RPMI7951 (cell line): ENCODE measurements at places on chromosomes 7 and 10.

GRCh38 chr10:60518745-60519144 lies 129.1 kb upstream of the ANK3 start:
- no peak for DNase-seq

DNA sequence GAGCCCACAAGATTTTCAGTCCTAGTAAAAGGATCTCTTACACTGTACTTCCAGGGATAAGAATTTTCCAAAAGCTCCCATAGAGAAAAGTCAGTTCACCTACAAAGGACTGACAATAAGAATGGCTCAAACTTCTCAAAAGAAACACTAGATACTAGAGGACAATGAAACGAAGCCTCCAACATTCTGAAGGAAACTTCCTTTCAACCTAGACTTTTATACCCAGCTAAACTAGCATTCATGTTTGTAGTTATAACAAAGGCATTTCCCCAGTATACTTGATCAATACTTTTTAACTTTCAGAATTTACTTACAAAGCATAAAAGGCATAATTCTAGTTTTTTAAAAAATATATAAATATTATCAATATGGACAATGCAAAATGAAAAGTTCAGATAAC lies 41.0 kb upstream of the DNAAF5 start:
- DNase-seq: no peak

- no peak for DNase-seq
These were observed 8.4 kb downstream of the USP6NL start for GRCh38 chr10:11602919-11603523.

DNA sequence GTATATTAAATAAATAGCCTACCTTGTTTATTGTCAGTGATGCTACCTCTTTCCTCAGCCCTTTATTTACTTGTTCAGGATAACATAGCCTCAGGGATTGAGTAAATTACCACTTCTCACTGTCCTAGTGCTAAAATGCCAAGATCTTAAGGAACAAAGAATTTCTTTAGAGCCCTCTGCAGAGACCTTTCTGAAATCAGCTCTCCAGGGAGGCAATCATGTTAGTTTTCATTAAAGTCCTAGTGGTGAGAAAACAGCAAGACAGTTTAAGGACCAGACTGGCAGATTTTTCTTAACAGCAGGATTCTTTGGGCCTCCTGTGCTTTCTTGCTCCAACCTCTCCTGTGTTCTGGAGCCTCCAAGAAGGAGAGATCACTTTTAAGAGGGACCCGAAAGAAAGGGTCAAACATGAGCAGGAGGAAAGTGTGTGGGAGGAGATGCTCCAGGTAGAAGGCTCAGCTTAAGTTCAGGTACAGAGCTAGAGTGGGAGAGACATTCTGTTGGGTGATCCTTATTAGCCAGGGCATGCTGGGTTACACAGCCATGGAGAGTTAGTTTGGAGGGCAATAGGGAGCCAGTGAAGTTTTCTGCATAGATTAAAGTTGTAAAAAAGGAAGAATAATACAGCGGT lies 1.2 kb upstream of the PLCE1 start:
- no peak for DNase-seq

DNA sequence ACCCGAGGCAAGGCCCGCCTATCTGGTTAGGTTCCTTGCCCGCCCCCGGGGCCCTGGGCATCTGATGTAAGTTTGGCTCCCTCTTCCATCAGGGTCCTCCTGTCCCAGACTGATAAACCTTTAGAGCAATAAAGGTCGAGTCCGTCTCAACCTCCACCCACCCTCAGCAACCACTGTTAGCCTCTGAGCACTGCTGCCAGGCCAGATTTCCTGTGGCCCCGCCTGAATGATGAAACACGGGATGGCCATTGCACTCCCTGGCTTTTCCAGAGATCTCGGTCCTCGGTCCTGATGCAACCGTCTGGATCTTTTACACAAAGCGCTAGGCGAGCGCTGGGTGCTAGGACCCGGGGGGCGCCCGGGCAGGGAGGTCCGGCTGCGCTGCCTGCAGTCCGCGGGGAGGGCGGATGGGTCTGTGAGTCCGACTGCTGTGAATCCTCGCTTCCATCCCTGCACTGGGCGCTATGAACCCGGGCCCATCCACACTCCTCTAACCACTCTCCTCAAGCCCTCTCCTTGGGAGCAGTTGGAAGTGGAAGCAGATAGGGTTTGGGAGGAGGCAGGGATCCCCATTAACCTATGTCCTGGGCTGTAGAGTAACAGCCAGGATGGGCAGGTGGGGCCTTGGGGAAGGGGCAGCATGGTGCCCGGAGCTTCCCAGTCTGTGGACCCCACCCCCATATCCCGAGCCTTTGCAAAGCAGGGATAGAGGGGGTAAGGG lies 875 bp upstream of the DDIT4 start:
- peak; percentile 91 for DNase-seq

GRCh38 chr7:157711353-157711888 lies 374.6 kb downstream of the DNAJB6 start:
- no peak for DNase-seq

- DNase-seq: peak; percentile 35
These were observed 78.5 kb downstream of the ETV1 start for GRCh38 chr7:13910805-13911551.

DNA sequence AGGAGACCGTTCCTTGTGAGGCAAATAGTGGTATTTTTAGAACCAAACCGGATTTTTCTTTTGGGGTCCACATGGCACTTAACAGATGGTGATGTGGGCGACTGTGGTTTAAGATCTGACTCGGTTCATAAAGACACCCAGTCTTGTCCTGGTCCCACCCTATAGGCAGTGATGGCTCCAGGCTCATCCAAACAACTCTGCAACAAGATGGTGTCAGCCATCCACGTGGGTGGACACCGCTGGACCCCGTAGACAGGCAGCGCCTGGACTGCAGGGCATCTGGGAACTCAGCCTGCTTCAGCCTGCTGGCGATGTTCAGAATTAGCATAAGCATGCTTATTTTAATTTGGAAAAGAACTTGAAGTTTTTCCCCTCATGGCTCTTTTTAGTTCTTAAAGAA lies 258.4 kb upstream of the FZD1 start:
- no peak for DNase-seq

- DNase-seq: no peak
These were observed 158.2 kb upstream of the AGK start for GRCh38 chr7:141393056-141393455.

DNA sequence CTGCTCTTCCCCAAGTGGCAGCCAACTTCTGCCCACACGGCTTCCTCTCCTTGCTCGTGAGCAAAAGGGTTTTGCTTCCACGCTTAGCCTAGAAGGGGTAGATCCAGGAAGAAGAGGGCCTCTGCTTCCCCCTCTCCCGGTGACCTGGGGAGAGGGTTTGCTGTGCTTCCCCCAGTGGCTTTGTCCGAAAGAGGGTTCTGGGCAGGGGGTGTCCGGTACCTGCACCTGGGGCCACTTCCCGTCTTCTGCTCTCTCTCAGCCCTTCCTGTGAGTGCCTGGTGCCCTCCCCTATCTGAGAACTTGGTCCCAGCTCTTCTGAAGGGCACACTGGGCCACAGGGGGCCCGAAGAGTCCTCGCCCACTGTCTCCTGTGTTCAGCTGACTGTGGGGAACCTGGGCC lies 11.3 kb downstream of the JAKMIP3 start:
- no peak for DNase-seq

DNA sequence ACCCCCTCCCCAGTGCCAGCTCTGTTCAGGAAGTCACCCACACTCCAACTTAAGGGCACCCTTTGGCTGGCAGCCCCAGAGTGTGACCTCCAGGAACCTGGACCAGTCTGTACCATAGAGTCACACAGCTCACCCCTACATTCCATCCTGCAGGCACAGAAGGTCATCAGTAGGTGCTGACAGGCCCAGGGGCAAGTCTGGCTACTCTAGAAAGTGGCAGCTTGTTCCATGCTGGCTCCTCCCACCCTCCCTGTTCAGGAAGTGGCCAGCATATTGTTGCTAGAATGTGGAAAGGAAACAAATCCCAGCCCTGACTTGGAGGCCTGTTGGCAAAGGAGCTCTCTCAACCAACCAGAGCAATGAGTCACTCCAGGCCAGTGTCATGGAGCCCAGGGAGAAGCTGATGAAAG lies 3.2 kb upstream of the NCOA4 start:
- peak; percentile 77 for DNase-seq

DNA sequence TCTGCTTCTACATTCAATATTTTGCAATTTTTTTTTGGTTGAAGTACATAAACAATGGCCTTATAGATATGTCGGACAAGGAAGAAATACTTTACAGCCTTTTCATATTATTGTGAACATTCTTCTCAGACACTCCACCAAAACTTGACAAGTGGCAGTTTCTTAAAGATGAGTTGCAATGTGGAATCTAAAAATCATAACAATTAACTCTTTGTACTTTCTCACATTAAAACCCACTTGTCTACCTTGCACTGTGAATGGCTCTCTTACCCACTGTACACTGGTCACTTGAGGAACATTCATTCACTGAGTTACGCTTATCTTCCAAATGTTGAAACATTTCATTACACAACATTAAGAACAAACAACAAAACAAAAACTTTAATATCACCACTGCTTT lies 44.2 kb downstream of the ARHGAP12 start:
- DNase-seq: no peak

DNA sequence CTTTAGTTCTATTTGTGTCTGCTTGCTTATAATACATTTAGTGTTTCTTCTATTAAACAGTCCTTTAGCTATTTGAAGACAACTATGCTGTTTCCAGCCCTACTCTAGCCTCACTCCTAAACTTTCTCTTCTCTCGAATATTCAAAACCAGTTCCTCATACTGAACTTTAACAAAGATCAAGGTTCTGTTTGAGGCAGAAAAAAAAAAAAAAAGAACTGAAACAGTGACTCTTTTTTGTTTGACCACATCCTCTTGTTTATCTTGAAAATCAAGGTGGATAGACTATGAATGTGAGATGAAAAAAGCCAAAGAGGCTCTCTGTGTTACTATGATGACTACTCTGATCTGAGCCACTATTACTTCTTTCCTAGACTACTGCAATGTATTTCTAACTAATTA lies 154.3 kb downstream of the ZNF365 start:
- peak; percentile 42 for DNase-seq

DNA sequence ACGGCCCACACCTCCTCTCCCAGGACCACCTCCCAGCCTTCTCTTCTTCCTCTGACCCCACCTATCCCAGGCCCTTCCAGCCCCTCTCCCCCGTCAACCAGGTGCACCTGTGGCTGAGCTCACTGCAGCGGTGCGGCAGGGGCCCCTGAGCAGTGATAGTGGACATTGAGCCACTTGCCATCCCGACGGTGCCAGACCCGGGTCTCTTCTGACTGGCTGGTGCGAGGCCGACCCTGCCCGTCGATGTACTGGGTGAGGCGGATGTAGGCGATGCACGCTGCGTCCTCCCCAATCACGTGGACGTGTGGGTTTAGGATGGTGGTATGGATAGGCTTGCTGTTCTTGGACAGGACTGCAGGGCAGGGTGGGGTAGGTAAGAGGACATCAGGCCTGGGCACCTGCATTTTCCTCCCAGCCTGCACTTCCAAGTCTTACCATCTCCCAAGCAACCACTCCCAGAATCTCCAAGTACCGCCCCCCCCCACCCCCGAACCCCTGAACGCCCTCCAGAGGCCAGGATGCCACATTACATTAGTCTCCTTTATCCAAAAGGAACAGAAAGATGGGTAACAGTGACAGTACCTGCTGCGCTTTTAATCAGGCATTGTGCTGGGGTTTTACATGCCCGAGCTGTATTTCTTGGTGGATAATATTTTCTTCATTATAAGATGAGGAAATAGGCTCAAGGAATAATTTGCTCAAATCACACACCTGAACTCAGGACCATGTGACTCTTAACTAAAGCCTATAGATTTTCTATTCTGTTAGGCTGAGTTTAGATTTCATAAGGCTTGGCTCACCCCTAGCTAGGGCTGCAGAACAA lies 3.7 kb upstream of the NDST2 start:
- no peak for DNase-seq

- no peak for DNase-seq
These were observed 113.3 kb downstream of the DOCK4 start for GRCh38 chr7:112092709-112093395.

DNA sequence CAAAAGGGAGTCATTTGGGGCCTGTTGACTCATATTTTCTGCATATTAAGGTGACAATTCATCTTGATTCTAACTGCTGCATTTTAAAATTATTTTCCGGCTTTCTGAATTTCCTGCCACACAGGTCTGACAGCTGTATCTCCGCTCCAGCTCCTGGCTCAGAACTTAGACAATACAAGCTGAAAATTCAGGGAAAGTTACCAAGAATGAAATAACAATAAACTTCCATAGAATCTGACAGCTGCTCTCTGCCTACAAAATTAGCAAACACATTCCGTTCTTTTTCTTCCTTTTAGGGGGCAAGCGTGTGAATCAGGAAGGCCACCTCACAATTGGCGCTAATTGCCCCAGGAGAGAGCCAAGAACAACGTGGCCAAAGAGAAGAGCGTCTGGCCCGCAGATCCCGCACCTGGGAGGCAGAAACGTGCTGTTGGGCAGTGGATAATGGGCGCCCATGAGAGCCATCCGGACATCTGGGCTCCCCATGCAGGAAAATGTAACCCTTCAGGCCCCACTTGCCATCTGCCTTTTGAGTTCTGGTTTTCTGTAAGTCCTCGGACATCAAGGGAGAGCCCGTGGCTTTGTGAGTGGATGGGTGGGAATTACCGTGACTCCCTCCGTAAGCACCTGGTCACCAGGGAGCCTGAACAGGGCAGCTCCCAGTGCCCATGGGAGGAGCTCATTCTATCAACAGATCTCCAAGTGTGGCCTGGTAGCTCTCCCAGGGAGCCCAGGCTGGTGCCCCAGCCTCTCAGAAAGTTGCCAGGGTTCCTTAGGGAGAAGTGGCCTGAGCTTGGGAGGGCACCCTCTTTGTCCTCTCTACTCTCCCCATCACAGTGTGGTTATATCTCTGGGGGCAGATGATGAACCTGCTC lies 5.0 kb downstream of the CLRN3 start:
- no peak for DNase-seq

DNA sequence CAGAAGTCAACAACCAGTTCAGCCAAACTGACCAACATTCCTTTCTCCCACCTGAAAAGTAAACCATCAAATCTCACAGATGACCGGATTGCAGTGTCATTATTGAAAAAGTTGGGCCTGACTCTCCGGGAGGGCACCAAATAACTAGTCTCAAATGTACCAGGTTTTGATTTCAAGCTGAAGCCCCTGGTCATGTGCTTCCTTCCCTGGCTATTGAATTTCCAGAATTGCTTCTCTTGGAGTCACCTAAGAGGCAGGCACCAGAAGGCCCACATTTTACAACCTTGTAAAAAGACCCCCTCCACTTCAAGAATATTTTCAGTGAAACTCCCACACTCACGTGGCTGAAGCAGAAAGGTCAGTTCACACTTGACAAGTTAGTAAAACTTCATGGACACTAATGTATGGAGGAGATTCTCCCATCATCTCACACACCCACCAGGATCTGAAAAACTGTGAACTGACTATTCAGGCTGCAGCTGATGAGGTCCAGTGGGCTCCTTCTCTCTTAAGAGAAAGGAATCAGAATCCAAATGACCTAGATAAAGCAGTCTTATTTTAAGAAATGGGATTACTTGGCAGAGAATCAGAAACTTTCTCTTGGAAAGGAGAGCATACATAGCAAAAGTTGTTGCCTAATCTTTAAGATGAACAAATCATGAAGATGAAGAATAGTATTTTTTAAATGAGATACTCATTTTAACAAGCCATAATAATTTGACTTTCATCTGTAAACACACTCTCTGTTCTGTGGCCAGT lies 53.6 kb downstream of the DLD start:
- DNase-seq: no peak
